Activated effector memory CD4-positive, alpha-beta T cell treated with anti-CD3 and anti-CD28 coated beads, Interleukin-2, amount 50 U/mL, for 16 hours (primary cell): ENCODE measurements at places on chromosomes 1 and 21.

DNA sequence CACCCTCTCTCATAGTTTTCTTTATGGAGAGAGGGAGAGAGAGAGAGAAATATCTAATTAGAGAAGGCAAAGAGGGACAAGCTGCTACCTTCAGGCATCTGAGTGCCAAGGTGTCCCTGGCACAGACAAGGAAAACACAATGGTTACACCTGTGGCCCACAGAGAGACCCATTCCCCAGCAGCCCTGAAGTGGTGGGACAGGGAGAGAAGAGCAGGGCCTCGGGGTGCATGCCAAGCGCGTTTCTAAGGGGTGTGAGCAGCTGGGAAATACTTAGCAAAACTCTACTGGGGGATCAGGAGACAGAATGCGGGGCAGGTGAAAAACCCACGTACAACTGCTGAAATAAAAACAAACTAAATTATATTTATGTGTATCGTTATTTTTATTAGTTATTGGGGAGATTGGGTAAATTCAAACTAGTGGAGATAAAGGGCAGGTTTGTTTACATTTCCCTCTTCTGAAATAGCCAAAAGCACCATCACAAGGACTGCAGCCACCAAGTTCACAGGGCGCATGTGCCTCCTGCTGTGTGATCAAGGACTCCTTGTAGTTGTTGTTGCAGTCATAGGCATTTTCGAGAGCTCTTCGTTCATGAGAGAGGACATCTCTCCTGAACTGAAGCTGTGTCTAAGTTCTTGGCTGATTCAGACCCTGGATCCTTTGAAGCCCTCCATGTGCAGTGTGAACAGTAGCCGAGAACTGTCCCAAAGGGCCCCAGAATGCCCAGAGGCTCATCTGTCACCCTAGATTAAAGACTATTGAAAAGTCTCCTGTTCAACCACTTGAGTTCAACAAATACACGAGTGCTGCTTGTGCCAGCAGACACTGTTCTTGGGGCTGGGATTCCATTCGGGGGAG is 737 bp upstream of the SERPINC1 start:
- DNase-seq, result no peak

DNA sequence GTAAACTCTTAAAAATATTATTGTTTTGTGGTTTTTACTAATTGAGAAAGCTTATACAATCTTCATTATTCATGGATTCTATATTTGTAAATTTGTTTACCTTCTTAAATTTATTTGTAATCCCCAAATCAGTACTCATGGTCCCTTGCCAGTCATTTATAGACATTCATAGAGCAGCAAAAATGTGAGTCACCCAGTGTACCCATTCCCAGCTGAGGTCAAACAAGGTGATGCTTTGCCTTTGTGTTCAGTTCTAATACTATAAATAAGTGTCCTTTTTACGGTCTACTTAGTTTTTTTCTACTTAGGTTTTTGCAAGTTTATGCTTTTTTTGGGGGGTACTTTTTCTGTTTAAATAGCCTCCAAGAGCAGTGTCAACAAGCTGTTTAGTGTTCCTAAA is 36.1 kb downstream of the SORT1 start:
- DNase-seq, result no peak

- DNase-seq, result no peak
Observed at GRCh38 chr1:198620218-198620617, 18.6 kb upstream of the PTPRC start.

- DNase-seq, result no peak
Observed at GRCh38 chr1:221487781-221488524, 253.9 kb downstream of the DUSP10 start.

DNA sequence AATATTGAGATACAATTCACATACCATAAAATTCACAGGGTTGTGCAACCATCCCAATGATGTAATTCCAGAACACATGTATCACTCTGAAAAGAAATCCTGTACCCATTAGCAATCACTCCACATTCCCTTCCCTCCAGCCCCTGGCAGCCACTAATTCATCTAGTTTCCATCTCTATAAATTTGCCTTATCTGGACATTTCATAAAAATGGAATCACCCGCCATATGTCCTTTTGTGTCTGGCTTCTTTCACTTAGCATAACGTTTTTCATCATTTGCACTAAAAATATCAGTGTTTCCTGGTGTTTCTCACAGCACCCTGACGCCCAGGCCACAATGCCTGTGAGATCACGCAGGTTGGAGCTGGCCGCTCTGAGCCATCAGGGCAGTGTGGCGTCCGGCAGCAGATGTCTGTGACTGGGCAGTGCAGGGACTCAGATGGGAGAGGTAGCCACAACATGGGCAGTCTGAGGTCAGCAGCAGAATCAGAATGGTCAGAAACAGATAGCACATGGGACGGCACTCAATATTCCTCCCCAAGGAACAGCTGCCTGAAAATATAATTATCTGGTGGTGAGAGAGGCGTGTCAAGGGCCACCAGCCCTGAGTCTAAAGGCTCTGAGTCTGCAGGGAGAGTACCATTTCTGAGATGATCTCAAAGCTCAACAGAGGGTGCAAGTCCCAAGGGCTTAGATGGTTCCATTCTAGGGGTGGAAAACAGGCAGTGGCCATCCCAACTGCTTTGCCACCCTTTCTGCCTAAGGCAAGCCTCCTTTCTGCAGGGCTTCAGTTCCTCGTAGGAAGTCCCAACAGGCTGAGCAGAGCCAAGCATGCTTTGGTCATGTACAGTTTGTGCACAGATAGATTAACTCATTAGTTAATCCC is 129.4 kb upstream of the EDN2 start:
- DNase-seq, result no peak
